Activated CD8-positive, alpha-beta memory T cell treated with anti-CD3 and anti-CD28 coated beads for 4 hours (primary cell): ENCODE measurements at places on chromosomes 4 and X.

- DNase-seq = no peak
Observed at GRCh38 chr4:141467225-141467624, 169.2 kb upstream of the IL15 start.

- no peak for DNase-seq
Observed at GRCh38 chr4:54780149-54780495, 122.4 kb downstream of the KIT start.

GRCh38 chr4:140094438-140095420 is 59.3 kb downstream of the MAML3 start:
- DNase-seq = no peak

DNA sequence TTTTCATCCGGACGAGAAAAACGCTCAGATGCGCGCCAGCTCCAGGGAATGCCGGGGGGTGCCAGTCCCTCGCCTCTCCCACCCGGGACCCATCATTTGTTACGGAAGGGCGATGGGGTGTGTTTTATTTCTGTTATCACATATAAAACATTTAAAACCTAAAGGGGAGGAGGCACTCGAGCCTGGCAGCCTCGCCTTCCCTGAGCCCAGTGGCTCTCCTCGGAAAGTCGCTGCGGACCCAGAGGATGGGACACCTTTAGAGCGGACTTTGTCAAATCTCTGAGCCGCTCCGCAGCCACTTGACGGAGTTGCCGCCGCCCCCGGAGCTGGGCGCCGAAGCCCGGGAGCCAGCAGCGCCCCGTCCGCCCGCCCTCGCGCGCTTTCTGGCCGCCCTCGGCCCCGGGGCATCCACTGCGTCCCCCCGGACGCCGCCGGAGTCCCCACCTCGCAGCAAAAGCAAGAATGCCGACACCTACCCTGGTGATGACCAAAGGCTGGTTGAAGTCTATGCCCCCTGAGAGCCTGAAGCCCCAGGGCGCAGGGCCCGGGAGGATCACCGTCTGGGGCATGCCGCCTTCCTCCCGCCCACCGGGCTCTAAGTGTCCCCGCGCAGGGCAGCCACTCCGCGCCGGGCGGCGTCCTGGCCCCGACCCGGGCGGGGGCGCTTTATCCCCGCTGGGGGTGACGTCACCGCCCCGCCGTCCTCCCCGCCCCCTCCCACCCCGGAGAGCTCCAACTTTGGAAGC is at the start of gene PDLIM3:
Gene PDLIM3, minus strand, starts transcription at position 642 of the 746 bp plus-strand sequence. Its CDS starts 73 bp downstream, at position 569.
- DNase-seq = no peak

DNA sequence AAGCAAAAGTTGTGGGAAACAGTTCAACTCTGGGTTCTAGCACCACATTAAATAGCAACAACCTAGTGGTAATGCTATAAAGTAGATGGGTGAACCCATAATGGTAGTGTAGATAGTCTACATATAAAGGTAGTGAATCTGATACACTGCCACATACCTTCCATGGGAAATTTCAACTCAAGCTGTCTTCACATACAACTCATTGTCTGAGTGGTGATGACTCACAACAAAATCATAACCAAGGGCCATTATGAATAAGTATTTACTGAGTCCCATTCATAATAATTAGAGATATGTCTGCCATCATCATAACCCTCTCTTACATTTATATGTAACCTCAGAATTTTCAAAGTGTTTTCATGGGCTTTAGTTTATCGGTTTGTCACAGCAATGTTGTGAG is 34.8 kb downstream of the EGF start:
- DNase-seq = no peak

DNA sequence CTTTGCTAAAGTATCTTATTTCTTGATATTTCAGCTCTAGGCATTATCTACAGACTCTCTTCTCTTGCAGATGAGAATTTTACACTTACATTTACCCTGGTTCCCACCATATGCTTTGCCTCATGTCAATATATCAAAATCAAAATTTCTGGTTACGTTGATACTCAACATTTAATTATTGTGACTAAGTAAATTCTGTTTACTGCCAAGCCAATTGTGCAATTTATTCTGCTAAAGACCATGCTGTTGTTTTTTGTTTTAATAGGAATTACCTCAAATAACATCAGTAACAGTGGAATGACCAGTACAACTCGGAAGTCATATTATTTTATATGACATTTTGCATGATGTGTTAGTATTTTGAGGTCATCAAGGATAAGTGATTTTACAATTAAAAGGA is 125.5 kb downstream of the IL15 start:
- DNase-seq = no peak

DNA sequence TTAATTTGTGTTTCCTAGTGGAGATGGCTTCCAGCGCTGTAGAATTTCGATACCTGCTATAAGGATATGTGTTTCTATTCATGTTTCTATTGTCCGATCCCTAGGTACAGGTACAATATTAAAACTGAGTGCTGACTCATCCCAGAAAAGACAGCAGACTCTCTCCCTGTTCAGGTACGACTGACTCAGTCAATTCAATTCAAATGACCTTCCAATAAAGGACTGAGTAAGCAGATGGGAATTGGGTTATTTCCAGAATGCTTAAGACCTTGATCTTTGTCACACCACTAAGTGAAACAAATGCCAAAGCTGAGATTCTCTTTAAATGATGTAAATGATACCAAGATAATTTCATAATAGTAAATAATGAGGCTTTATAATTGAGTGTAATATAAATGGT is 1596.9 kb downstream of the RPA4 start:
- no peak for DNase-seq

GRCh38 chr4:25213347-25213979 is 20.4 kb upstream of the PI4K2B start:
- DNase-seq = no peak

DNA sequence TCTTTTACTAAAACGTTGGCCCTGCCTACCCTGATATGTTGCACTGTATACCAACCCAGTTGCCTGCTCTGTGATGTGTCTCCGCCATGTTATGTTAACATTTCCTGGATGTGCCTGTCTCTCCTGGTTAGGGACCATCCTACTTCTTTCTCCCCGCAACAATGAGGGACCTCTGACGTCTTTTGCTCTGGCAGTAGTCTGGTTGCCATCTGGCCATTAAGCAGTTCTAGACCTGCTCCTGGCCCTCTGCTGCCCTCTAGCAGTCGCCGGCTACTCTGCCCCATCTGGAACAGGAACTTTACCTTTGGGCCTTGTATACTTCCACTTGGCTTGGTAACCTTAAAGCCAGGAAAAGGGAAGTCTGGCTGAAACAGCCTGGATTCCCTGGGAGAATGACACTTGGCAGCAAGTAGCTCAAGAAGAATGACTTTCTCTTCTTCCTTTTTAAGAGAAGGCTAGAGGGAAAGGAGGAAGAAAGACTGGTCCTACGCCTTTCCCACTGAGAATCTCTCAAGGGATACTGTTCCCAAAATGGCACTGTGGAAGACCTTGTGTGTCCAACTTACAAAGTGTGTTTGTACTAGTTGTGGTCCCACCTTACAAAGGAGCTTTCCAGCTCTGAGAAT is 63.5 kb downstream of the GPC3 start:
- DNase-seq = no peak

DNA sequence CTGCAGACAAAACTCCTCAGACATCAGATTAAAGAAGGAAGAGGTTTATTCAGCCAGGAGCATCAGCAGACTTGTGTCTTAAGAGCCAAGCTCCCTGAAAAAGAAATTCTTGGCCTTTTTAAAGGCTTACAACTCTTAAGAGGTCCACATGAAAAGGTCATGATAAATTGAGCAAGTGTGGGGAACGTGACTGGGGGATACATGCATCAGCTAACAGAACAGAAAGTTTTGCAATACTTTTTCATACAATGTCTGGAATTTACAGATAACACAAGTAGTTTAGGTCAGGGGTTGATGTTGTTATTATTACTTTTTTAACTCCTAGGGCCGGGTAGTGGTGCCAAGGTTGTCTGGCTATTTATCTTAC is 55.6 kb upstream of the RBMX start:
- DNase-seq = no peak

GRCh38 chr4:159009521-159009920 is 93.4 kb upstream of the RAPGEF2 start:
- no peak for DNase-seq

DNA sequence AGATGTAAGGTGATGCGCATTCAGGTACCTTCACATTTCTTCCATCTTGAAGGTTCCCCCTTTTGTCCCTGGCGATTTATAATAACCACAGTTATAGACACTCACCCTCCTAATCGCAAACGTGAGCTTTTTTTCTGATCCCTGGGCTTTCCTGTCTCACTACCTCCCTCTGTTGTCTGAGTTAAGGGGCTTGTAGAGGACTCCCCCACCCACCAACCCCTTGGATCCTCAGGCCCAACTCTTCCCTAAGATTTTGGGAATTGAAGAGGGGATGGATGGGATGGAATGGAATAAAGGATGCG is 1.4 kb downstream of the CNKSR2 start:
- DNase-seq = no peak

GRCh38 chrX:15107367-15107988 is 162.4 kb downstream of the ASB9 start:
- no peak for DNase-seq

DNA sequence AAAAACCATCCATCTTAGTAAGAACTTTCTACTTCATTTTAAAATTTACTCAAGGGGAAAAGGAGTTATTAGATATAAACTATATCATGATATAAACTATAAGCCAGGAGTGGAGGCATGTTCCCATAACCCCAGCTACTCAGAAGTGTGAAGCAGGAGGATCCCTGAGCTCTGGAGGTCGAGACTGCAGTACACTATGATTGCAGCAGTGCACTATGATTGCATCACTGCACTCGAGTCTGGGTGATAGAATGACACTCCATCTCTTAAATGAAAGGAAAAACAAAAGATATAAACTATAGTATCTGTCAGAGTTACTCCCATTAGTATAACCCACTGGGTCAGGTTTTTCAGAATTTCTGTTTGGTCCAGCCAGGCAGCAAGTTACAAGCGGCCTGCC is 47.6 kb downstream of the RPS3A start:
- no peak for DNase-seq

DNA sequence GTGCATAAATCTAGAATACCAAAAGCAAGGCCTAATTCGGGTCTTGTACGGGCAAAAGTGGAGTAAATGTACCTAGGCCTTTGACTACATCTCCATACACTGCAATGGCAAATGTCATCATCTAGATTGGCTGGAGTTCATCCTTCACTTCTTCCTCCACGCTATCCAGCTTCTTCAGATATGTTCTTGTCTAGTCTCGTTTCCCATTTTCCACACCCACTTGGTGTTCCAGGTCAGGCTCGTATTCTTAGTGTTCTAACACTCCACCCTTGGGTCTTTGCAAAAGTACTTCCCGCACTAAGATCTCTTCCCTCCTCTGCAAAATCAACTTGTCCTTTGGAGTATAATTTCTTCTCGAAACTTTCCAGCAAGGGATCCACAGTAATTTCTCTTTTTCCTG is 1.4 kb downstream of the COQ2 start:
- no peak for DNase-seq

- no peak for DNase-seq
Observed at GRCh38 chr4:96352051-96352517, 512.2 kb downstream of the PDHA2 start.
